ENCODE measurements at places on chromosomes 5 and 9. TPM values are rescaled to one million over a fixed set of nuclear protein-coding genes. Genes with fewer than 3 reads are reported as not detected.

DNA sequence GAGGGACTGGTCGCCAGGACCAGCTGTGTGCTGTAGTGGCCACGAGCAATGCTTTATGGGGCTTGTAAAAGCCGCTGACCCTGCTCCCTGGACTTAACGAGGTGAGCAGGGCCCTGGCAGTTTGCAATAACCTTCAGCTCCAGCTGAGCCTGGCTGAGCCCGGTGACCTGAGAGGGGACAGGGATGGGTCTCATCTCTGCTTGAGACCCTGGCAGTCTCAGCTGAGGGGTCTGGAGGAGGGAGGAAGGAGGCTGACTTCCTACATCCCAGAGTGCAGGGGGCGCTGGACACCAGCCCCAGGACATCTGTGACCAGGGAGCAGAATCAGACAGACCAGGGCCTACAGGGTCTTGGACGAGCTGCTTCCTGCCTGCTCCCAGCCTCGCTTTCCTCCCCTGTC, 277.5 kb upstream of the MVB12B start:
- no peak for DNase-seq

DNA sequence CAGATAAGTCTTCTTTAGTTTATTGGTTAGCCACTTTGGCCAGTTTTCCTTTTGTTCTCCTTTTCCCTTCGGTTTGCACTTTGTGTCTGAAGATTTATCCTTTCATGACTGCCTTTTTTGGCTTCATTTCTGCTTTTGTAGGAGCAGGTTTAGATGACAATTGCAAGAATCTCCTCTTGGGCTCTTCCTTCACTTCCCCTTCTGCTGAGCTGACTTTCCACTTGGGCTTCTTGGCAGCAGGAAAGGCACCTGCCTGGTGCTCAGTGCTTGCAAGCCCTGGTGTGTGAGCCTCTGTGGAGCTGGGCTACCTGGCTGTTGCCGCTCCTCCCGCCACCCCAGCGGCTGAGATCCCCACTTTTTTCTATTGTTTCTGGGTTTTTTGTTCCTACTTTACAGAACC, 7.3 kb downstream of the CCDC112 start:
- no peak for DNase-seq

DNA sequence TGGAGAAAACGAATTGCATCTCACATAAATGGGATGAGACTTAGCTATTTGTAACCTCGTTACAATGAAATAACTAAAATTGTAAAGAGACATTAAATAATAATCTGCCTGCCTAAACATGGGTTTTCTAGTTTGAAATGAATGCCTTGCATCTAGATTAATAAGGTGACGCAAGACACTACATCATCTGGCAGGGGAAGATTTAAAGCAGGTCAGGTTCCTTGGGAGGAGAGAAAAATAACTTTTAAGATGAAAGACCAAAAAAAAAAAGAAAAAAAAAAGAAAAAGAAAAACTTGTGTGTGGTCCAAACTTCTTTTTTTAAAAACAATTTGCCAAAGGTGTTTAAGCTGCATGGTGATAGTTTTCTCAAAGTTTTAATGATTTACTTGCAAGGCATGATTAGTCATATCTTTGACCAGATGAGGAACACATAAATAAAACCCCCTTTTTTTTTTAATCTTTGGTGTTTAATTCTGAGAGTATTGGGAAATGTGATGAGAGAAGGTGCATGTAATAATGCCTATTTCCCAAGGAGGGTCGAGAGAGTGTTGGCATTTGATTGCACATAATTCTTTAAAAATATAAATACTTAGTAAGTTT, 122.9 kb upstream of the ADAMTSL1 start:
- DNase-seq, result no peak

DNA sequence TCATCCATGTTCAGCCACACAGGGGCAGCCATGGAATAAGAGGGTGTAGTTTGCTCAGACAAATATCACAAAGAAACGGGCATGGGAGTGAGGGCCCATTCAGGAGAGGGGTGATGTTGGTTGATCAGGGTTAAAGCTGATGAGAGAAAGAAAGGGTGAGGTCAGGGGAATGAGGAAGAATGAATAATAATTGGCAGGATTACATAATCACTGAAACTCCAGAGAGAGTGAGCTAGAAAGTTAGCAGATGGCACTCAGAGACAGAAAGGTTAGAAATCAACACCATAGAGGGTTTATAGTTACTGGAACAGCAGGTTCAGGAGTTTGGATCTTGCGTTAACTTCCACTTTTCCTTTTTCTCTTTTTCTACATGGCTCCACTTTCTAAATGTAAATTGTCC, 113.9 kb downstream of the TAF11L14 start:
- DNase-seq, result no peak

DNA sequence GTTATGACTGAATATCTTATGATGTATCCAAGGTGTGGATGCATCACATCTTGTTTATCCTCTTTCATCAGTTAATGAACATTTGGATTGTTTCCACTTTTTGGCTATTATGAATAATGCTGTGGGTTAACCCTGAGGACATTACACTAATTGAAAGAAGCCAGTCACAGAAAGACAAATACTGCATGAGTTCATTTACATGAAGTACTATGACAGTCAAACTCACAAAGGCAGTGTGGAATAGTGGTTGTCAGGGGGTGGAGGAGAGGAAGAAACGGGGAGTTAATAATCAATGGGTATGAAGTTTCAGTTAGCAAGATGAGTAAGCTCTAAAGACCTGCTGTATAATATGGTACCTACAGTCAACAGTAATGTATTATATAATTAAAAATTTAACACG, 409.4 kb upstream of the CTNND2 start:
- DNase-seq, result no peak

GRCh38 chr9:19184144-19184917, 46.2 kb upstream of the DENND4C start:
- peak; percentile 88 for DNase-seq

- no peak for DNase-seq
Measured at GRCh38 chr9:23635276-23635675, 190.8 kb downstream of the ELAVL2 start.

GRCh38 chr9:137774775-137775386, 102.7 kb upstream of the CACNA1B start:
- DNase-seq, result no peak

GRCh38 chr5:87526131-87526530, 113.4 kb upstream of the CCNH start:
- DNase-seq, result no peak

DNA sequence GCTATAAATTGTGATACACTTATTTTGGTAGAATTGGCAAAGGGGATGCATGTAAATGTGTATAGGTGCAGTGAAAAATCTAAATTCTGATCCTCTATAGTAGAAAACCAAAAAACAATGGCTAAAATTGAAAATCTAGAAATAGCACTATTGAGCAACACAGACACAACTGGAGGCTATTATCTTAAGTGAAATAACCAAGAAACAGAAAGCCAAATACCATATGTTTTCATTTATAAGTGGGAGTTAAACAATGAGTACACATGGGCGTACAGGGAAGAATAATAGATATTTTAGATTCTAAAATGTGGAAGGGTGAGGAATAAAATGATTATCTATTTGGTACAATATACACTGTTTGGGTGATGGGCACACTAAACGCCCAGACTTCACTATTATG, 183.2 kb upstream of the TUSC1 start:
- DNase-seq, result no peak

GRCh38 chr9:131296906-131297500, 7.5 kb downstream of the PLPP7 start:
- no peak for DNase-seq

DNA sequence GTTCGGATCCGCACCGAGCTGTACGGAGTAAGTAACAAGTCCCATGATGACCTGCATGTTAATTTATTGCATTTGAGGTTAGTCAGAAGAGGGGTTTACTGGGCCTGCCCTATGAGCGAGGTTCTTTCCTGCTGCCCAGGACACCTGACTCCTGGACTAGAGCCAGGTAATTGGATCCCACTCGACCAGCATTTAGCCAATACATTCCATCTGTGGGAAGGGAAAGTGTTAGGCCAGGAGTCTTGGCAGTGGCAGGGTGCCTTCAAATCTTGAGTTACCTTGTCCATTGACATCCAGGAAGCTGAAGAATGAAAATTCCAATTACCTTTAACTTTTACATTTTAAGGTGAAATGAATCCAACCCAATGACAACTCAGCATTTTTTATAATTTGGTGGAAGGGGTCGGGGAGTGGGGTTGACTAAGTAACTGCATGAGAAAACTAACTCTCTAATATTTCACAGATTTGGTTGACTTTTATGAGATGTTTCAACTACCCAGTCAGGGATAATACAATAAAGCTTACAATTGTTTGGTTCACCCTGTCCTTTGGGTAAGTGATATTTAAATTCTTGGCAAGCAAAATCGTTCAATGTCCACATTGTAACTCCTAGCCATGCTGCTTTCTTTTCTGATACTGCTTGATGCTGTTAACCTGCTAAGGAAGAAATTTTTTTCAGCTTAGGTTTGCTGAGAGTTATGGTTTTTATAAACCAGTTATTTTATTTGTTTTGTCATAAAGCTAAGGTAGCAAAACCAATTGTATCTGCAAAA, 111.6 kb upstream of the IQGAP2 start:
- no peak for DNase-seq

DNA sequence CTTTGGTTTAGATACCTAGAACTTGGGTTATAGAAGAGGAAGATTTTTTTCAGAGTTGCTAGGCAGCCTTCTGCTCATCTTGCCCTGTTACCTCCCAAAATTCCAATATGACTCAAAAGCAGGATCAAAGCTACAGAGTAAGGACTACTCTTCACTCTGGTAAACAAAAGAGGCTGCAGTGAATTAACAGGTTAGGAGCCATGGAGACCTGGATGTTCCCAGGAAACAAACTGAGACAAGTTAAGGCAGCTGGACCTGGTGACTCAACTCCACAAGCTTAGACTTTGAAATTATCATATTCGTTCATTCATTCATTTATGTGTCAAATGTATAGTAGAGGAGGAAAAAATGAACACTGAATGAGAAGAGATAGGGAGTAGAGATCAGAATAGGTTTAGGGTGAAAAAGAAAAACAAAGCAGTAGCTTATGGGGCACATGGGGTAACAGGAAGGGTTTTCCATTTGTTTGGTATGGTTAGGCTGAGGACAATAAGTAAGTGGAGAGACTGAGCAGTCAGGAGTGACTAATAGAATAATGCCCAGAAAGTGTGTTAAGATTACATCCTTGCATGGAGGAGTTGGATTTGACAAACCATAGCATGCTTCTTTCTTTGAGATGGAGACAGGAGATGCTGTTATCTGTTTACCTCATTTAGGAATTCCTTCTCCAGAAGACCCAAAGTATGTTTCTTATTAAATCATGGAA, 464.0 kb upstream of the ZNF608 start:
- no peak for DNase-seq

DNA sequence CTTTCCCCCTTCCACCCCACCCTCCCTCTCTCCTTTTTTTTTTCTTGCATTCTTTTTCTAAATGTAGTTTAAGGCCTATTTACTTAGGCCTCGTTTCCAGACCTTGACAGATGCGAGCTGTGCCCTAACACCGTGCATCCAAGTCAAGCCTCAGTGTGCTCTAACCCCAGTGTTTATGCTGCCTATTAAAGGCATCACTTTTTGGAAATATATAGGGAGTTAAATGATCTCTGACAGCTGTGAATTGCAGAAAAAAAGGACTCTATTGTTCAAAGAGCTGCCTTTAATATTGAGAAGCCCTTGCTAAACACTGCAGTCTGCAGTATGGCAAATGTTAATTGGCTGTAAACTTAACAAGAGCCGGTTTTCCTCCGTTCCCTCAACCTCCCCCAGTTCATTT, 270.4 kb upstream of the TUT7 start:
- no peak for DNase-seq

GRCh38 chr9:21608200-21608599, 126.1 kb upstream of the IFNE start:
- DNase-seq, result no peak

DNA sequence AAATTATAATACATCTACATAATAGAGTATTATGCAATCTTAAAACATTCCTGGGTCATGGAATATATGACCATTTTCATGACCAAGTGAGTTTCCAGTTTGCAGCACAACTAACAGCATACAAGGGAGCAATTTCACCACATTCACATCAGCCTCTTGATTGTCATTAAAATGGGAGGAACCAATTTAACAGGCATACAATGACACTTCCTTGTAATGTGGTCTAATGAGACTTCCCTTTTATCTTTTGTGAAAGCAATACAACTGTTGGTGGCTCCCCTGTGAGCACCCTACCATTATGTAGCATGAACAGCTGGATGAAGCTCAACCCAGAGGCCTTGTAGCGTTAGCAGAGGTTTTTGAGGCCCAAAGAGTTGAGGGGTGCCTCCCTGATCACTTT, 13.6 kb upstream of the TMOD1 start:
- no peak for DNase-seq

DNA sequence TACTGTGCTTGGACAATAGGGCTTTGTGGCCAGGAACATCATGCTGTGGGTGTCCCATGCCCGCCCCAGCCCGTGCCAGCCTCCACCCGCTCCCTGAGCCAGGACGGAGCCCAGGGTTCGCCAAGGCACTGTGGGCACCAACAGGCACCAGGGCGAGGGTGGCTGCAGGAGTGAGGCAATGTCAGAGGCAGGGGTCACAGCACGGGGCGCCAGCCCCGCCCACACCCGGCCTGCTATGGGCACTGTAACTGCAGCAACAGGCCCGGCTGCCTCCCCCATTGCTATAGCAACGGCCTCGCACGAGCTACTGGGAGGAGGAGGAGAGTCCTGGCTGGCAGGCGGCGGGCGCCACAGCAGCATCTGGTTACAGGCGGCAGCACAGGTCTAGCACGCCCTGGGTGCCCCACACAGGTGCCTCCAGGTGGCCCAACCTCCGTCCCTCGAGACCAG, 2.5 kb downstream of the ABCA2 start:
- DNase-seq, result no peak

DNA sequence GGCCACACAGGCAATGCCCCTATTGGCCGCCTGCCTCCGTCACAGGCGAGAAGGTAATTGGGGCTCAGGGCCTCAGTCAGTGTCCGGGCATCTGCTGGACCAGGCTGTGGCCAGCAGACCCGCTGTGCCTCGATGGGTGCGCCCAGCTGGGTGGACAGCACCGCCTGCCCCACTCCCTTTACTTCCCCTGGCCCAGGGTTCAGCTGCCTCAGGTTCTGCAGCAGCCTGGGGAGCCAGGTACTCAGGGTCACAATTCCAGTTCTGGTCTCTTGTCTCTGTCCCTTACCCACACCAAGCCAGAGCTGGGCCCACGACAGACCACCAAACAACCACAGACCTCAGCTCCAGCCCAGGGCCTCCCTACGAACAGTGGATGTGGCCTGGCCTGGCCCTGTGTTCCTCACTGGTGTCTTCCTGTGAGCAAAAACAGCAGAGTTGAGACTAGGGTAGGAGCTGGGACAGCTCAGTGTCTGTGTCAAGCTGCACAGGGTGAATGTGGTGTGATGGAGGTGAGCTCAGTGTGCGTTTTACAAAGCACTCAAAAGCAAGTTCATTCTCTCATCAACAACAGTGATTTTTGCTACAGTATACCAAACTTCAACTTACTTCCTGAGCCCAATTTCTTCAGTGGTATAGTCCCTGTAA, 33.4 kb upstream of the SUSD3 start:
- DNase-seq, result no peak

GRCh38 chr5:75368391-75368790, 31.4 kb downstream of the HMGCR start:
- no peak for DNase-seq

The IL9 gene
- not detected for total RNA-seq

The AMBP gene
- 6.6 TPM for total RNA-seq

The PRRT1B gene
- total RNA-seq, result not detected

The GDF9 gene
- total RNA-seq, result 0.19 TPM

The RFESD gene
- total RNA-seq, result 2.2 TPM

The DYNC2I2 gene
- 56.9 TPM for total RNA-seq

The NUTM2F gene
- total RNA-seq, result not detected

The TEX48 gene
- total RNA-seq, result not detected

The LHFPL2 gene
- total RNA-seq, result 22.2 TPM

The ORM1 gene
- not detected for total RNA-seq

The FBXO4 gene
- 12.8 TPM for total RNA-seq

The RECK gene
- total RNA-seq, result 16.7 TPM

The LRRC19 gene
- not detected for total RNA-seq

The FGF1 gene
- total RNA-seq, result 3.2 TPM

Data from H4 (cell line).